ENCODE measurements at places on chromosomes 11 and 22.

GRCh38 chr22:35547987-35548721 lies 7.5 kb downstream of the RASD2 start:
- DNase-seq: no peak

- DNase-seq: no peak
Observed at GRCh38 chr11:6657346-6657745, 1.7 kb upstream of the DCHS1 start.

- no peak for DNase-seq
Observed at GRCh38 chr11:10657308-10658271, 36.0 kb downstream of the IRAG1 start.

DNA sequence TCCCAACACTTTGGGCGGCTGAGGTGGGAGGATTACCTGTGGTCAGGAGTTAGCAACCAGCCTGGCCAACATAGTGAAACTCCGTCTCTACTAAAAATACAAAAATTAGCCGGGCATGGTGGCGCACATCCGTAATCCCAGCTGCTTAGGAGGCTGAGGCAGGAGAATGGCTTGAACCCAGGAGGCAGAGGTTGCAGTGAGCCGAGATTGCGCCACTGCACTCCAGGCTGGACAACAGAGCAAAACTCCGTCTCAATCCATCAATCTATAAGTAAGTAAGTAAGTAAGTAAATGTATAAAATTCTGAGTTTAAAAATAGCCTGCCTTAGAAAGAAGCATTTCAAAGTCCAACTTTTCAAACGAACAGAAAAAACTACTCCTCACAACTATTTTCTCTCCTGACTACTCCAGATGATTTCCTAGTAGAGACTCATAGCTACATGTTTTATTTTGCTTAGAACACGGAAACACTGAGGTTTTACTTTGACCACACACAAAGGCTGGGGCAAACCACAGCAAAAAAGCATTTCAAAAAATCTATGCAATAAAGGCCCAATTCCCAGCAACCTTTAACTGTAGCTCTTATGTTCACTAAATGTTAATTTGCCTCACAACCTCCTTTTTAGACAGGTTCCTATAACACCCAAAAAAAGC lies 16.3 kb downstream of the SPTY2D1 start:
- DNase-seq: no peak

DNA sequence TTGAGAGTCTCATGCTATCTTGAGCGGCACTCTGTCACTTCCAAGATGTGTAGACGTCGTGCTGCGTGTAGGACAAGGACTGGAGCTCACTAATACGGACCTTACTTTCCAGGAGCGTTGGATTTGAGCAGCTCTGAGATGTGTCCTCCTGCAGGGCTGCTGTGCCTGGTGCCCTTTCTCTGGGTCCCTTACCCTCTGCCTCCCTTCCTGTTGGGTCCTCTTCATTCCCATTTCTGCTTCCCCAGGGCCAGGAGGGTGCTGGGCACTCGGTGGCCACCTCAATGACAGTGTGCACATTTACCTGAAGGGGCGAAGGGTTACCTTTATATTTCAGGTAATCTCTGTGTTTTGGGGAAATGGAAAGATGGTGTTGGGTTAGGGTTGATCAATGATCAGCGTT lies 4.0 kb downstream of the PTDSS2 start:
- no peak for DNase-seq

GRCh38 chr11:59028105-59028504 lies 58.0 kb upstream of the GLYATL1B start:
- no peak for DNase-seq

DNA sequence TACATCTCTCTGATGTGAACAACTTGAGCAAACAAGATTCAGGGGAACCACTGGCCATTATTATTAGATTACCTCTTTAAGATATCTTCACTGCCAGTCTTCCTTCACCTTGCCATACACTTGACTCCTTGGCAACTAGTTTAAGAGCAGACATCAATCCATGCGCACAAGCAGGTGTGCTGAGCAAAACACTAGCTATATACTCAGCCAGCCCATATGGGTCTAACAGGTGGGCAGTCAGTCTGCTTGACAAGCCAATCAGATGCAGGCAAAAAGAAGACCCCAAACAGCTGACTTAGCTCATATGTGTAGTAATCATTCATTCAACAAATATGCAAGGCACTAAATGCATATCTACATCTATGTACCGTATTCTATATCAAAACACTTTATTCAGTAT lies 101.2 kb downstream of the SIK3 start:
- no peak for DNase-seq

GRCh38 chr11:50333861-50334260 lies 301.2 kb downstream of the OR4C45 start:
- DNase-seq: peak; percentile 2

- no peak for DNase-seq
Observed at GRCh38 chr11:117195258-117195657, 3.9 kb upstream of the TAGLN start.

DNA sequence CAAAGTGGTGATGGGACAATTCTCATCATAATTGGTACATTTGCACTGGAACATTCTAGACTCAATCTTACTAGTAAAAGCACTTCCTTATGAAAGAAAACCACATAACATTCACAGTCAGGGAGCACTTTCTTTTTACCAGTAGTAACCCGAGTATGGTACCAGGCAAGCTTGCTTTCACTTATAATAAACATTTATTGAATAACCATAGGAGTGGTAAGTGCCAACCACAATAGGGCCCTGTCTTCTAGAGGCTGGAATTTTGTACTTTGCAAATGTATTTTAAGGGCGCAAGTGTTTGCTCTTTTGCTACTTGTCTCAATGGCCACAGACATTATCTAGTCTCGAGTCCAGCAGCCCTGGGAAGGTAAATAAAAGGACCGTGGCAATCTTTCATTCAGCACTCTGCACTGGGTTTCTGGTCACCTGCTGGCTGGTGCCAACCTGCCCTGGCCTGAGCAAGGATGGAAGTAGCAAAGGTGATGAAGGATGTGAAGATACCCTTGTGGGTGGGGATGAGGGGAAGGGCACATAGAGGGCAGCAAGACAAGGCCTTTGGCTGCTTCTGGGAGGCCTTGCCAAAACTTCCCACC lies 24.2 kb downstream of the C22orf31 start:
- DNase-seq: no peak
